ENCODE measurements at places on chromosomes 11 and 22.

DNA sequence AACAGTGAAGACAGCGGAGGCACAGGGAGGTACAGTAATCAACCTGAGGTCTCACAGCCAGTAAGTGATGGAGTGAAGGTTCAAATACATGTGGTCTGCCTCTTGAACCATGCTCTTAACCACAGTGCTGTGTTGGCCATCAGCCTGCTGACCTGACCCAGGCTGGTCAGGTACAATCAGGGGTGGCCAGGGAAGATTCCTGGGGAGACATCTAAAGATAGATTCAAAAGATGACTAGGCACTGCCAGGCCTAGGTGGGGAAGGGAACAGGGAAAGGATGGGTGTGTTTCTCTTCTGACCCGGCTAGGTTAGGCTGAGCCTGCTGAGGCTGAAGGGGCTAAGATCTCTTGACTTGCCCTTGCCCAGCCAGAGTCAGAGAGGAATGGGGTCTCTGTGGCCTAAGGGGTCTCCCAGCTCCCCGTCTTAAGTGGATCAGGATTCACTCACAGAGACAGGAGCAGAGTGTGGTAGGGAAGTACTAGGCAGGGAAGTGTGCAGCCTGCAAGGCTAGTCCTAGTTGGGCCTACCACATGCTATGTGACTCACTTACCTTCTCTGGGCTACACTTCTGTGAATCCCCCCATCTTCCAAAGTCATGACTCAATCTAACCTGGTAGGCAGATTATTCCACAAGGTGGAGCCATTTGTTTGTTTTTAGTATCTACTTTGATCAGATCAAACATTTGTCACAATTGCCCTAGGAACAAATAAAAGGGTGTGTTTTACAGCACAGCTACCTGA, 10.4 kb upstream of the SREBF2 start:
- no peak for DNase-seq

DNA sequence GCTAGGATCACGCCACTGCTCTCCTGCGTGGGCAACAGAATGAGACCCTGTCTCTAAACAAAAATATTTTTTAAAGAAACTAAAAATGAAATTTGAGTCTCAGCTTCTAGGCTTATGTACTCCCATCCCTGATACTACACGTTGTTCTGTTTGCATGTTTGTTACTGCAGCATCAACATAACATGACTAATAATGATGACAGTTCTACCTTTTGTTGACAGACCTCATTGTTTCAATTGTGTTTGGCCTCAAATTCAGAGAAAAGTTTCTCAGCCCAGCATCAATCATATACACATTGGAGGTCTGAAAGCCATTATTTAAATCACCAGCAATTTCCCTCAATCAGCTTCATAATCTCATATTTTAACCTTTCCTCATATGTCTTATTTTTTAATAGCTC, 20.8 kb downstream of the LAYN start:
- no peak for DNase-seq

DNA sequence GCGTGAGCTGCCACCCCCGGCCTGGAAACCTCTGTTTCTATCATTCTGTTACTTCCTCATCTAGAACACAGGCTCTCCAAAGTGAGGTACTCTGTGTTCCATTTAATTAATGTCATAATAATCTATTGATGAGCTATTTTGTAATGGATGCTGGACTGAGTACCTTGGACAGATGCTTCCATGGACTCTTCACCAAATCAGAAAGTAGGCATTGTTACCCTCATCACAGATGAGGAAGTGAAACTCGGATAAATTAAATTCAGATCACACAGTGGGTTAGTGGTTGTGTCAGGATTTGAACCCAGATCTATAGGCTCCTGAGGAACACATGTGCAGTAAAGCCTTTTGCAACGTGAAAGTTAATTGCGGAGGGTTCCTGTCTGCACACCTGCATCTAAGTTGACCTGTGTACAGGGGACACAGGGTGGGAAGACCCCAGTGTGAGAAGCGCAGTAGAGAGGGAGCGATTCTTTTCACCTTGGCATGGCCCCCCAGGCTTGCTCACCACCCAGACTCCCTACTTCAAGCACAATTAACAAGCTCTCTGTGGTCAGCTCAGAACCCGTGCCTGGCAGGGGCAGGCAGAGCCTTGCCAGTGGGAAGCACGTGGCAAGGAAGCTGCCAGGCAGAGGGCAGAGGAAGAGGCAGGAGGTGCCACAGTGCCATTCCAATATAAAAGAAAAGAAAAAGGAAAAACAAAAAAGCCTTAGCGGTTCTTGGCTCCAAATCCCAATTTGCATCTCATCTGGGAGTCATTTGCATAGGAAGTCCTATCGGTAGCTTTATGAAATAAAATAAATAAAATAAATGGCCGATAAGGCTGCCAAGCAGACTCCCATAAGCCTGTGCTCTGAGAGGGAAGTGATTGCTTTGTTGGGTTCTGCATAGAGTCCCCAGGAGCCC, 239.3 kb downstream of the GRIK4 start:
- DNase-seq = no peak

DNA sequence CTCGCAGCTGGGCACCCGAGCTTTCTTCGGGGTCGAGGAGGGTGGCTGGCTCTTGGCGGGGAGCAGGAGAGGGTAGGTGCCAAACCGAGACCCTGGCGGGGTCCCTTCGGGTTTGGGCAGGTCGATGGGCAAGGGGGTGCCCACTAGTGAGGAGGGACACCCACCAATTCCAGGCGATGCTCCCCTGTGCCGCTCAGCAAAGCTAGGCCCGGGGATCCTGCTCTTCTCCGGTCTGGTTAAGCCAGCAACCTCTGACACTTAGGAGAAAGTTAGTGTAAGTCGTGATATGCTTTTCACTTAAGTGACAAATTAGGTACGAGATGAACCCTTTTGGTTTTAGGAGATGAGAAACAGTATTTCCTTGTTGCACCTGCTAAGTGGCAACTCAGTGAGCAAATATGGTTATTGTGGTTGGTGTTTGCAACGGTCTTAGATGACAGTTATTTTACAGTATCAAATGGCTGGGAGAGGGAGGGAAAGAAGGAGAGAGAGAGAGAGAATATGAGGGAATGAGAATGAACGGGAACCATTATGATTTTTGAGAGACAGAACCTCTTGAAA, 565 bp downstream of the NUCB2 start:
- no peak for DNase-seq

- no peak for DNase-seq
These were observed 1.0 kb downstream of the PGGHG start for GRCh38 chr11:289712-290620.

DNA sequence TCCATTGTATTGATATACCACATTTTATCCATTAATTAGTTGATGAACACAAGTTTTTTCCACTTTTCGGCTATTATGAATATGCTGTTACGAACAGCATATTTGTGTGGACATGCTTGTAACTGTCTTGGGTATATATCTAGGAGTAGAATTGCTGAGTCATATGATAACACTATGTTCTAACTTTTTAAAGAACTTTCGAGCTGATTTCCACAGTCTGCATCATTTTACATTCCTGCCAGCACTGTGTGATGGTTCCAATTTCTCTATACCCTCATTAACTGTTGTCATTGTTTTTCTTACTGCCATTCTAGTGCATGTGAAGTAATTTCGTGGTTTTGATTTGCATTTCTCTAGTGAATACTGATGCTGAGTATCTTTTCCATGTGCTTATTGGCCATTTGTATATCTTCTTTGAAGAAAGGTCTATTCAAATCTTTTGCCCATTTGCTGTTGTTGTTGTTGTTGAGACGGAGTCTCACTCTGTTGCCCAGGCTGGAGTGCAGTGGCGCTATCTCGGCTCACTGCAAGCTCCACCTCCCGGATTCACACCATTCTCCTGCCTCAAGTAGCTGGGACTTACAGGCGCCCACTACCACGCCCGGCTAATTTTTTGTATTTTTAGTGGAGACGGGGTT, 7.4 kb upstream of the RCE1 start:
- no peak for DNase-seq

- DNase-seq = no peak
These were observed 25.3 kb upstream of the LMO1 start for GRCh38 chr11:8288824-8289491.

- no peak for DNase-seq
These were observed at the start of gene VSTM5 for GRCh38 chr11:93850594-93851018. VSTM5 (minus strand) TSS chr11:93850618; CDS start chr11:93850502, 116 bp downstream.

- DNase-seq = peak; percentile 2
These were observed 55.6 kb downstream of the P4HA3 start for GRCh38 chr11:74255741-74256375.

DNA sequence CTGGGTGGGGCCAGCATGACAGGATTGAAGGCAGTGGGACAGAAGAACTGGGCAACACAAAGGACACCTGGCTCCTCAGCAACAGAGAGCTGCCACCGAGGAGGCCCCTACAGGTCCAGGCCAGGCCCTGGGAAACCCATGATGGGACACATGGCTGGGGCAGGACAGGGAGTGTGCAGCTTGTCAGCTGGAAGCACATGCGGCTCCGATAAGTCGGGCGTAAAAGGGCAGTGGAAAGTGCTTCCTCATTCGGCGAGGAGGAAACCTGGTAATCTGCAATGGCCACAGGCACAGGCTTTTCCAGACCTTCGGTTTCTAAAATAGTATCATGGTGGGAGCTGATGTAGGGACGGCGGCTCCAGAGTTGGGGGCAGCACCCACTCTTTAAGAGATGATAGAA, 16.5 kb downstream of the GNAZ start:
- DNase-seq = no peak

DNA sequence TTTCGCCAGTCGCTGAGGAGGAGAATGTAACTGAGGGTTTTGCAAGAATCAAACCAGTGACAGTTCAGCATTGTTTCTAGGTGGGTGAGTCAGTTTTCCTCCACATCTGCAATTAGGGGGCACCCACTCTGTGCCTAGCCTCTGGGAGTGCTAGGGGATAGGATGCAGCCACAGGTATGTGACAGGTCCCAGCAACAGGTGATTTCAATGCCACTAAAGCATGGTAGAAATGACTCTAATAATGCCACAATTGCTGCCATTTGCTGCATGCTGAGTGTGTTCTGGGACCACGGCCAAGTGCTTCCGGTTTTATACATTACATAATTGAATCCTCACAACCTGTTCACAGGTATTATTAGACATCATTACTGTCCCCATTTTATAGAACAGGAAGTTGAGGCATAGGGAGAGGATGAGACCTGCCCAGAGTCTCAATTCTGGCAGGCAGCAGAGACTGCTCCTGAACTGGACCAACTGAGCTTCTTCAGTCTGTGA, 556 bp downstream of the CRYBB2 start:
- no peak for DNase-seq

DNA sequence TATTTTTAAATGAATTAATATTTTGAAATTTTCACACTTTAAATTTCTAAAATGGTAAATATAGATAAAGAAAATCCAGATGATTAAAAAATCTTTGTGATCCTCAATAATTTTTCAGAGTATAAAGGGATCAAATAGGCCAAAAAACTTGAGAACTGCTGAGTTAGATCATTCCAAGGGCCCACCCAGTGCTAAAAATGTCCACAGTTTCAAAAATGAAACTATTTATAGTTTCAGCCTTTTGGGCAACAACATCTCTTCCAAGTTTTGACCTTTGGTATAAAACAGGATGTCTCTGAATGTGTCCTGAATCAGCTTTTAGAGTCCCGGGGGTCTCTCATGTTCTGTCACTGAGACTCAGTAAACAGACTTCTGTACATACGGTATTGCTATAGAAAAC, 20.9 kb upstream of the BAIAP2L2 start:
- no peak for DNase-seq

DNA sequence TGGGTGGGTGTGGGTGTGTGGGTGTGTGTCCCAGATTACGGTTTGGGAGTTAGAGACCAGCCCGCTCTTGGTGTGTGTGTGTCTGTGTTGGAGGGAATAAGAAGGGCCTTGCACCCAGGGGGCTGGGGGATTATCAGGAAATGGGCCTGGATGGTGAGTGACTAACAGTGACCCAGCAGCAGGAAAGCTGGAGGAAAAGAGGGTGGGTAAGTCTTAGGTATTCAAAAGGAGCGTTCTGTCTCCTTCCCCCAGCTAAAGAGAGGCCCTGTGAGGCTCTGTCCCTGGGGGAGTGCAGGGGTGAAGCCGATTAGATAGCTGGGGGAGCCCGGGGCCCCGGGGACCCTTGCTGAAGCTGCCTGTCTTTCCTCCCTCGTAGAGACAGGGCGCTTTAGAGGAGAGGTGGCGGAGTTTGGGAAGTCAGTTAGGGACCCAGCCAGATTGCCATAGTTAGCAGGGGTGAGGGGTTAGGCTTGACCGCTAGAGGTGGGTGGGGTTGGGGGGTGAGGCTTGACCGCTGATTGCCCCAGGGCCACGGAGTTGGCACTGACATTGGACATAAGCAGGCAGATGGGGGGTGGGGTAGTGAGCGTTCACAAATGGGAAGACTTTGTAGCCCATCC, 1.5 kb downstream of the OAF start:
- no peak for DNase-seq

- no peak for DNase-seq
These were observed 57.5 kb downstream of the PTPRJ start for GRCh38 chr11:48037709-48038468.

DNA sequence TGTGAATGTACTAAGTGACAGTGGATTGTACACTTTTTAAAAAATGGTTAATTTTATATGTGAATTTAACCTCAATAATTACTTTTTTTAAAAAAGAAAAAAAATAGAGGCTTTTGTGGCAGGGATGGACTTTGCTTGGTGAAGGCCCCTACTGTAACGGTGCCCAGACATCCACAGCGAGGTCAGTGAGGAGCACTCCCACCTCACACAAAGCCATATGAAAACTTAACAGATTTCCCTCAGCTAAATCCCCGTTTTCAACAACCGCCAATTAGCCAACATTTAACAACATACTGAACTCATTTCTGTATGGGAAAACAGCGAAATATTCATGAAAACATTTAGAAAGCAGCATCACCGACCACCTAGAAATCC, 642 bp upstream of the C11orf58 start:
- DNase-seq = no peak

DNA sequence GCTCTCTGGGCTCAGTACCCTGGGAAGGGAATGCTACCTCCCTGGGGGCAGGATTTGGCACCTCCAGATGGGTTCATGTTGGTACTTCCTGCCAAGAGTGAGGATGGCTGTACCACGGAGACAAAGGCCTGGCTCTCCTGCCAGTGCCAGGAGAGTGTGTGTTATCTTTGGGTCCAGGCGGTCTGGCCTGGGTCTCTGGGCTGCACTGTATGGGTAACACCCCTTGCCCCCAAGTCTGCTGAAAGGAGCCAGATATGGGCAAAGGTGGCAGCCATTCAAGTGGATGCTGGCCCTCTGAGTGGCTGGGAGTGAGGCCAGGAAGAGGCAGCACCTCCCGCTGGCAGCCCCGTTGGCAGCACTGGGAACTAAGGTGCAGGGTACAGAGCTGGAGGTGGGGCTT, 91.5 kb downstream of the NECTIN1 start:
- DNase-seq = no peak

GRCh38 chr11:69219991-69220390, 64.3 kb downstream of the SMIM38 start:
- DNase-seq = no peak
